NAMALWA (cell line): ENCODE measurements at places on chromosomes 4 and X.
A peak's percentile ranks its signal among the peaks of the same experiment; 100 is the strongest.

DNA sequence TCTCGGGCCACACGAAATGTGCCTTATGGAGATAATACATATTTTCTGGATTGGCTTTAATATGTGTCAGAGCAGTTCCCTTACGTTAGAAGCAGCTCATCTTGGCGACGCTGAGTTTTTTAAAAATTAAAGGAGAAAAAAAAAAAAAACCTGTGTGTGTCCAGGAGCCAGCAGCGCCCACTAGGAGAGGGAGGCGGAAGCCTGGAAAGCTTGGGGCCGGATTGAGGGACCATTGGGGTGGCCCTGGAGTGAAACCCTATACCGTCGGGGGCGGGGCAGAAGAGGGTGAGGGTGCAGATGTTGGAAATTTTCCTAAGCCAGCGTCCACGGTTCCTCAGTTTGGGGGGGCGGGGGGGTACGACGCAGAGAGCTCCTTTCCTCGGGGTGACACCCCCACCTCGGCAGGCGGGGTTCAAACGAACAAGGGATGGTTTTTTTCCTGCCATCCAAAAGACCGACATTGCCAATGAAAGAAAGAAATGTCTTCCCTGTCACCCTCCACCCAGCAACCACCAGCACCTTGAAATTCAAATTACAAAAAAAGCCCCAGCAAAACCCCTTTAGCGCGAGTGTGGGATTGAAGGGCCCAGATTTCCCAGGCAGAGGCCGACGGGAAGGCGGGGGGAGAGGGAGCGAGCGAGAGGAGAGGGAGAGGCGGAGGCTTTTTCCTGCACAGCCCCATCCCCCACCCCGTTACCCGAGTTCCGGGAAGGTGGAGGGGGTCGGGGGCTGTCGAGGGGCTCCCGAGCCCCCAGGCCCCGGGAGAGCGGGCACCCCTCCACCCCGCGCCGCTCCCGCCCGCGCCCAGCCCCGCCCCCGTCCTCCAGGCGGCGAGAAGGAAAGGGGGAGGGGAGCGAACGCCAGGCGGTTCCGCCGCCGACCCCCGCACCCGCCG lies 859 bp downstream of the SMARCA1 start:
- no peak for DNase-seq

- no peak for DNase-seq
Measured at GRCh38 chr4:3331511-3332394, 38.9 kb downstream of the RGS12 start.

GRCh38 chr4:158630893-158631292 lies 40.8 kb downstream of the C4orf46 start:
- no peak for DNase-seq

DNA sequence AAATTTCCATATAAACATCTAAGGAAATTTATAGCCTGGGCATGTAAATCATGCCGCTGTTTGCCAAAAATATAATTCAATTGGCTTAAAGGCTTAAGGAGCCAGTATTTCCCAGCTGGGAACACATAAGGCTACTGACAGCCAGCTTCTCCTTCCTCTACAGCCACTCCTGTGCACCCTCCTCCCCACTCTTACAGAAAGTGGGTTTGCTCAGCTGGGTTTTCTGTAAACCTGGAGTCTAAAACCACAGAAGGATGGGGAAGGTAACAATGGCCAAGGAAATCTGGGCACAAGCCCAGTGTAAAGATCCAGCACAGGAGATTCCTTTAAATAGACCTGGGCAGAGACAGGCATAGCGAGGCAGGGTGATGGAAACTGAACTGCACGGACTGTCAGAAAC lies 18.5 kb downstream of the ACSL1 start:
- no peak for DNase-seq

DNA sequence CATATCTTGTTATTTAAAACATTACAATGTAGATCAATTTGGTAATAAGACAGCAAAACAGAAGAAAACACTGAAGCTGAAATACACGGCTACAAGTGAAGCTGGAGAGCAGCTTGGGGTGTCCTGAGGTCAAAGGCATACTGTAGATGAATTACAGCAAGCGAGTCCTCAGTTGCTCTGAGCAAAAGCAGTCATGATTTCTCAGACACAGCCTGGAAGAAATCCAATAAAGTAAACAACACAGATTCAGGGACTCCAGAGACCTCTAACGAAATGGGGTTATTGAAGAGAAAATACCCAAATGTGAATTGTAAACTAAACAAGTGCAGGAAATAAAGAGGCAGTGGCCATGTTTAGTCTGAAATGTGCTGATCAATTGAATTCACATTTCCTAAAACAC lies 324.4 kb downstream of the CAMK2D start:
- no peak for DNase-seq

DNA sequence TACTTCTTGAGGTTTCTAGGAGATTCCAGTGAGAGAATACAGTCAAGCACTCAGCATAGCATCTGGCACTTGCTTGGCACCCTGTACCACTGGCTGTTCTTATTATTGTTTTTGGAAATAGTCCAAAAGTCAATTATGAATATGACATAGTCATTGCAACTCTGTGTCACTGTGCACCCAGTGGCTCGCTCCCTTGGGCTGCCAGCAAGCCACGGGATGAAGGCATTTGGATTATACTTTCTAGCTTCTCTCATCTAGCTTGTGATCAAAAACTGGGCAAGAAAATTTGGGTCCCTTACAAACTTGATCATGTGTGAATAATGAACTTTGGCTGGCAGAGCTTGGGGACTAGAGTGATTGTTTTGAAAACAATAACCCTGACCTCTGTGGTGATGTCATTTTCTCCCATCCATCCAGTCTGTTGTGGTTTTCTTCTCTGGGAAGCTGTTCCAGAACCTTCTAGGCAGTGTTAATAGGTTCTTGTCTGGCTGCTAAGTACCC lies 32.7 kb upstream of the LIMCH1 start:
- DNase-seq, result no peak

GRCh38 chrX:148867596-148867995 lies 367.2 kb downstream of the AFF2 start:
- no peak for DNase-seq

- peak; percentile 88 for DNase-seq
Measured at GRCh38 chr4:2220016-2220630, 21.8 kb downstream of the HAUS3 start.

- no peak for DNase-seq
Measured at GRCh38 chr4:152480901-152481300, 55.0 kb downstream of the FBXW7 start.

DNA sequence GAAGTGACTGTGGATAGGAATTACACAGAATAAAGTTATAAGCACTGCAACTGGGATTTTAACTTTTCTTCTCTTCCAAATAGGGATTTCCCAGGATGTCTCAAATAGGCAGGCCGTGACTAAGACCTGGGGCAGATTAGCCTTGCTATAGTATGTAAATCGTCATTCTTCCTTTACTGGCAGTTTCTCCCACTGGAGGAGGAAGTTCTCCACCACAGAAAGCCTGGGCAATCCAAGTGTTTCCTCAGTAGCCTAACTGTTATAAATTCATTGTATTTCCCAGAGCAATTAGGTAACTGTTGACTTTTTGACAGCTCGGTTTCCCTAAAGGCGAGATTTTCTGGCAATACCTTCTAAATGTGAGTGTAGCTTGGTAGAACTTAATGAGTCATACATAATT lies at the start of gene TNIP3:
TNIP3 (minus strand) TSS at position 31 of the 400 bp plus-strand sequence. CDS start 196 bp downstream, outside the sequence.
- DNase-seq, result no peak
